Activated CD4-positive, CD25-positive, alpha-beta regulatory T cell treated with anti-CD3 and anti-CD28 coated beads, Interleukin-2, amount 50 U/mL, for 16 hours (primary cell): ENCODE measurements at places on chromosomes 1 and 21.

GRCh38 chr1:89906088-89906487, 85.3 kb downstream of the LRRC8D start:
- DNase-seq: no peak

GRCh38 chr1:219074084-219074728, 99.5 kb upstream of the LYPLAL1 start:
- DNase-seq: no peak

DNA sequence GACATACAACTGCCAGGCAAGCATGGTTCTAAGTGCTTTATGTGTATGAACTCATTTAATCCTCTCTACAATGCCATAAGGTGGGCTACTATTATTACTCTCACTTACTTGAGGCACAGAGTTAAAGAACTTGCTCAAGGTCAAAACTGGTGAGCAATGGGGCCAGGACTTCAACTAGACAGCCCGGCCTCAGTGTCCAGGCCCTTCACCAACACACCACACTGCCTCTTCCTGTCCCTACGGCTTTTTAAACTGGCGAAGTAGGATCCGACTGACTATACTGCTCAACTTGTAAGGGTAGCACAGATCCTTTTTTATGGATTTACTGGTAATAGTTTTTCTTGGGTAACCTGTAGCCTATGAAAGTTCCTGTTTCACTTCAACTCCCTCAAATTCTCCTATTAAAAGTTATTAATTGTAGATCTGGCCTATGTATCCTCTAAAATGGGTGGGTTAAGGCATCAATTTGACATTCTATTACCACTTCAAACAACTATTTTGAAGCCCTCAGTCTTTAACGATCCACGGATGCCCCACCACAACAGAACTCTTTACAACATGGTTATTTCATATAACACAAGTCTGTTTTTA, 4.3 kb downstream of the ERRFI1 start:
- no peak for DNase-seq

GRCh38 chr1:156430866-156431265, 61.9 kb downstream of the RHBG start:
- no peak for DNase-seq

DNA sequence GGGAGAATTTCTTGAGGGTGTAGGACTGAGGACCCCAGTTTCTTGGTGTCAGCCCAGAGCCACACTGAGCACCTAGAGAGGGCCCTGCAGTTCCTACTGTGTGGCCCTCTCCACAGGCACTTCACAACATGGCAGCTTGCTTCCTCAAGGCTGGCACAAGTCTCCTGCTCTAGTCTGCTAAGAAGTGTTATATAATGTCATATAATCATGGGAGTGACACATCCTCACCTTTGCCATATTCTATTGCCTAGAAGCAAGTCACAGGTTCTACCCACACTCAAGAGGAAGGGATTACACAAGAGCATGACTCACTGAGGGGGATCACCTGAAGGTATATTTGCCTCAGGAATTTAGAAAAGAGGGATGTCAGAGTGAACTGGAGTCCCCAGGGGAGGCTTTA, 5.5 kb upstream of the SNX27 start:
- no peak for DNase-seq

GRCh38 chr1:1777950-1778662, at the start of gene NADK:
NADK (minus strand) TSS chr1:1778470; CDS start chr1:1765406, 13,064 bp downstream.
- peak; percentile 48 for DNase-seq

DNA sequence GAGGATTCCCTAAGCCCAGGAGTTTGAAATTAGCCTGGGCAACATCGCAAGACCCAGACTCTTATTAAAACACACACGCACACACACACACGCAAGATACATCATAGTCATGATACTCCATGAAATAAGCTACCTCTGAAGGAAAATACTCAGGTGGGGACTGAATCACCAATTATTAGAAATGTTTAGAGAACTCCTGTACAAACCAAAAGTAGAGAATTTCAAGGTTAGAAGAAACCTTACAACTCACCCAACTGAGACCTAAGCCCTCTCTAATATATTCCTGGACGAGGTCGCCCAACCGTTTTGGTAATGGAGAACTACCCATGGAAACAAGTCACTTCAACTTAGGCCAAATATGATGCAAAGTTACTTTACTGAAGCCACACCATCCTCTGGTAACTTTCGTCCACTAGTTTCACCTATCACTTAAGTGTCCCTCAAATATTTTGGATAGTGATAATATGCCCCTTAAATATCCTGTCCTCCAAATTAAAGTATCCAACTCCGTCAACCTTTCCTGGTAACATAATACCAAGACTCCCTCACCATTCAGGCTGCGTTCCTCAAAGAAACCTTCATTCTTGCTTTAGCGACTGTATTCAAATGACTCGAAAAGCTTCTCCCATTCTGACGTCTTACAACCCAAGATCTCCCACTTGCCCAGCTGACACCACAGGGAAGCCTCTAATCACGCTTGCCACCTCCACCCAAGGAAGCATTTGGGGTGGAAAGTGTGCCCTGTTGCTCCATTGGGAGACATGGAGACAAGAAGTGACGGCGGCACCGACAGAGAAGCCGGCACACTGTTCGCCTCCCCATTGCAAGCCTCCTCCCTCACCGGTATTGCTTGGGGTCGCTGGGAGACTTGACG, 856 bp downstream of the NRDC start:
- DNase-seq: no peak

DNA sequence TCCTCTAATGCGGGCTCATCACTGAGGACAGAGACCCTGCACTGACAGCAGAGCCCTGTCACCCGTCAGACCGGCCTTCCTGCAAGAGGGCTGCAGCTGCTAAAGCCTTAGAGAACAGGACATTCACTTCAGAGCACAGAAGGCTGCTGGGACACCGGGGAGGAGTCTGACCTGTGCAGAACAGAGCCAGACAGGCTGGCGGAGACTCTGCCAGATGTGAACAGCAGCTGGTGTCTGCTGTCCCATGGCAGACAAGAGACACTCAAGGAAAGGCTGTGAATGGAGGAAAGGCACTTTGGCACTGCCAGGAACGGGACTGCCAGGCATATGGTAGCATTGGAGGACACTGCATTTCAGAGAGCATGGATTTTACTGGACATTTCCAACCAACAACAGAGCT, 21.4 kb downstream of the MRAP start:
- DNase-seq: no peak

GRCh38 chr1:78715181-78715661, 65.6 kb downstream of the IFI44 start:
- no peak for DNase-seq

- DNase-seq: no peak
Observed at GRCh38 chr1:29082519-29082918, 41.2 kb downstream of the TMEM200B start.

DNA sequence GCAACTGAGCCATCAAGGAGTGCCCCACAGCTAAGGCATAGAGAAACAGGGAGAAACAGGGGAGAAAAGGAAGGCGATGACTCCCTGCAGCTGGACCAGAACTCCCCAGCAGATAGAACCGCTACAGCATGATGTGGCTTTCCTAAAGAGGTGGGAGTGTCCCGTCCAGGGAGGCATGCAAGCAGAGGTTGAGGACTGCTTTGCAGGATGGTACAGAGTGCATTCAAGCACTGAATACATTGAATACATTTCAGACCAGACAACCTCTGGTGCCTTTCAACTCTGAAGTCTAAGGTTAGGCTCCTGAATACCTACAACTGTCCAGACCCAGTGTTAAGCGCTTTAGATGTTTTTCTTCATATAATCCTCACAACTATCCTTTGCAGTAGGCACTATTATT, 13.3 kb downstream of the DLGAP3 start:
- DNase-seq: no peak

DNA sequence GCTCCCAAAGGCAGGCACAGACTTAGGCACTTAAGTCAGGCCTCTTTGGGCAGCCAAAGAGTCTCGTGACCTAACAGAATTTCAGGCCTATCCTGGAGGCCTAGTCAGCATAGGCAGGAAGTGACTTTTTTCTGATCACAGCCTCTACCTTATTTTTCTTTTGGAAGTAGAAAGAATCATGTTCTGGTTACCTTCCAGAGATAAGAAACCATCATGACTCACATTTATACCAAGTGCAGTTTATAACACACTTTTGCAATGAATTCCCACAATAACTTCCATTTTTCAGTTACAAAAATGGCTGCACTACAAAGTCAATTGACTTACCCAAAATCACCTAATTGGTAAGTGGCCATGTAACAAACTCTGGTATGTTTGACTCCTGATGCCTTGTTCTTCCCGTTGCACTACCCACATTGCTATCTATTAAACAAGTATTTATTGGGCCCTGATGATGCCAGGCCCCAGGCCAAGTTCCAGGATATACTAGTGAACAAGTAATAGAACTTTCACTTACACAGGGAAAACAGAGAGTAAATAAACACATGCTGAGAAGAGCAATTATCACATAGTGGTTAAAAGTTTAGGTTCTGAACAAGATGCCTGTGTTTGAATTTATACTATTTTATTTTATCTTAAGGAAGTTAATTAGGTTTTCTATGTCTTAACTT, 74.3 kb downstream of the SH3GLB1 start:
- DNase-seq: no peak

DNA sequence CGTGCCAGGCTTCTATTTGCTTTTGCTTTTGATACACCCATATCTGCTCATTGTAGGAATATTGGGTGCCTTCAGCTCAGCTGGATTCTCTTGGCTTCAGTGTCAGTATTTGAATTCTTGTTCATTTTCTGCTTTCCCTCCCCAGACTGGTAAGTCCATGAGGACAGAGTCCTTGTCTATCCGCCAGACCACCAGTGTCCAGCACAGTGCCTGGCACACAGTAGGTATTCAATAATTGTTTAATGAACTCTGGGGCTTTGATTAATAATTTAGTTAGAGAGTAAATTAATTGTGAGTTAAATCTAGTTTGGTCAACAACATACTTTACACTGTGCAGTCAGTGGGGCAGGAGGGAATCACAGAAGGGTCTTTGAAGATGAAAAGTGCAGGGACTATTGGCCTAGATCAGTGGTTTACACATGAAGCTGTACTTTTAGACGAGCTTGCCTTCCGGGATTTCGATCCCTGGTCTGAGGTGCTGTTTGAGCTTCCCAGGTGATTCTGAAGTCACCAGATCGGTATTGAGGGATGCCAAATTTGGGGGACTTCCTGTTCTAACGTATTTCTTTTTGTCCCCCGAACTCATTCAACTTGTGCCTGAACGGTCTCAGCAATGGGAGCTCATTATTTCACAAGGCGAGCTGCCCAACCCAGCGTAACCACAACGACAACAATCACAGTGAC, 119.1 kb upstream of the JUN start:
- no peak for DNase-seq

DNA sequence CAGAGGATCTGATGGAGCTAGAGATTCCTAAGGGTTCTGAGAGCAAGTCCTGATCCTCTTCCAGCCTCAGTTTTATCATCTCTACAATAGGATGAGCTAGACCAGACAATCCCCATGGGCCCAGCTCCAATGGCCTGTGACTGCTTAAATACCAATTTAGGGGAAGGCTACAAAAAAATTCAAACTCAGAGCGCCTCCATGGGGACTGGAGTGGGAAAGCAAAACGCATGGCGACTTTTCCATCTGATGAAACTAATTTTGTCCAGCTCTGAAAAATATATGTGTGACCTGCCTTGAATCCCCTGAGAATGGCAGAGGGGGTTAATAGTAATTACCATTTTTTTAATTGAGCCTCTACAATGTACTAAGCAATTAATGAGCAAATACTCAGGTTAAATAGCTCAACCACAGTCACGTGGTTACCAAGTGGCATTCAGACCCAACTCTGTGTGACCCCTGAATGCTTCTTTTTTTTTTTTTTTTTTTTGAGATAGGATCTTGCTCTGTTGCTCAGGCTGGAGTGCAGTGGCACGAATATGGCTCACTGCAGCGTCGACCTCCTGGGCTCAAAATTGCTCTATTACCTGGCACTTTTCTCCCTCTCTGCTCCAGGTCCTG, 8.4 kb downstream of the EXTL1 start:
- DNase-seq: no peak

DNA sequence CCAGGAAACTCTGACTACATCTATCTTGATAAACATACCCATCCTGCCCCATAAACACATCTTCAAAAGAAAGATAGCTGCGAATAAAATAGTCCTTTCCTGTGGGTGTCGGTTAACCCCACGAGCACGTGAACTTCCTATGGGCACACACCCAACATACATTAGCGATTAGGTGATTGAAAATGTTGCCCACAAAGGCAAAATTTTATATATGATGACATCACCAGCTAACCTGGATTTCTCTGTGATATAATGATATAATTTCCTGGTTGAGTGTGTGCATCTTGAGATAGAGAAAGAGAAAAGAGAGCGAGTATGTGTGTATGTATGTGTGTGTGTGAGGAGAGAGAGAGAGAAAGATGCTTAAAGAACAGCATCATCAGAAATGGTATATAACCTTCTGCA, 296.1 kb downstream of the PTPRC start:
- peak; percentile 44 for DNase-seq

- DNase-seq: no peak
Observed at GRCh38 chr1:14889825-14890440, 263.6 kb upstream of the TMEM51 start.
